Fibroblast of skin of left quadriceps (primary cell): ENCODE measurements at places on chromosomes 1 and 21.

DNA sequence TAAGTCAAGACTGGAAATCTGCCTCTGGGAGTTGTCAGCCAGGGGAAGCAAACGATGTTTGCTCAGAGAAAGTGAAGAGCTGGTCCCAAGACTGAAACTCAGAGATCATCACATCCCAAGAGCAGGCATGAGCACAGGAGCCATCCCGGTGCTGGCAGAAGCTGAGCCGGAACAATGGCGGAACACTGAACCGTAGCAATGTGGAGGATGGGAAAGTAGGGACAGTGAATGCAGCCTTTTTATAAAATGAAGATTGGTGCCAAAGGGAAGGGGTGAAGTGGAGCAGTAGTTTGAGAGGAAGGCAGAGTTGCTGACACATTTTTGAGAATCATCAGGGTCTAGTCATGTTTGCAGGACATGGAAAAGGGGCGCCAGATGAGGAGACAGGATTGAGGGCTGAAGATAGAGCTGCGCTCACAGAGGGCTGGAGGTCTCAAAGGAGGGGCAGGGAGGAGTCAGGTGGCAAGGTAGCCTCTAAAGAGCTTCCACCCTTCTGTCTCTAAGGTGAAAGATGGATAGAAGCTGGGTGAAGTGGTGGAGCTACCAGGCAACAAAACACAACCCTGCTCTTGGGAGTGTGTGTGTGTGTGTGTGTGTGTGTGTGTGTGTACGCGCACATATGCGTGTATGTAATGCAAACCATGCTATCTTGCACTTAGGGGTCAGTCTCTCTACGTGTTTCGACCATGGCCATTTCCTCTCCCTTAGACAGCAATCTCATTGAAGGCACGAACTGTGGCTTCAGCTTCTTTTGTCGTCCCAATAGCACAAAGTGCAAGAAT, 94.3 kb upstream of the IRF2BP2 start:
- no peak for DNase-seq

GRCh38 chr1:20685099-20685662, 24.0 kb upstream of the DDOST start:
- DNase-seq, result no peak

GRCh38 chr1:64608005-64608650, 136.7 kb upstream of the RAVER2 start:
- no peak for DNase-seq

DNA sequence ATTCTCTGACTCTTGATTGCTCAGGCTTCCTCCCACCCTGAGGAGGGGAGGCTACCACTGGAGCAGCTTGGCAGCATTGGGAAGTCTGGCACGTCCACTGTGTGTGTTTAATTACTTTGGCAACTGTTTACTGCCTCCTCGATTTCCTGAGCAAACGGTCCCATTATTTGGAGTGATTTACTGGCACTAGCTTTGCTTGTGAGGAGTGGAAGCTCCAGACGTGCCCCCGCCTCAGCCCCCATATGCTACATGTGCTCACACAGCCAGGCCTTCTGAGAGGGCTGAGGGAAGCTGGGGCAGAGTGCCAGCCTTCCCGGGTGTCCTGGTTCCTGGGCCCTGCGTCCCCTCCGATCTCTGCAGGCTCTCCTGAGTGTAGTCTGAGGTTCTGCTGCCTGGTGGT, 306.2 kb downstream of the PTPRU start:
- DNase-seq, result no peak

- no peak for DNase-seq
Measured at GRCh38 chr1:1616045-1616790, 918 bp downstream of the MIB2 start.

DNA sequence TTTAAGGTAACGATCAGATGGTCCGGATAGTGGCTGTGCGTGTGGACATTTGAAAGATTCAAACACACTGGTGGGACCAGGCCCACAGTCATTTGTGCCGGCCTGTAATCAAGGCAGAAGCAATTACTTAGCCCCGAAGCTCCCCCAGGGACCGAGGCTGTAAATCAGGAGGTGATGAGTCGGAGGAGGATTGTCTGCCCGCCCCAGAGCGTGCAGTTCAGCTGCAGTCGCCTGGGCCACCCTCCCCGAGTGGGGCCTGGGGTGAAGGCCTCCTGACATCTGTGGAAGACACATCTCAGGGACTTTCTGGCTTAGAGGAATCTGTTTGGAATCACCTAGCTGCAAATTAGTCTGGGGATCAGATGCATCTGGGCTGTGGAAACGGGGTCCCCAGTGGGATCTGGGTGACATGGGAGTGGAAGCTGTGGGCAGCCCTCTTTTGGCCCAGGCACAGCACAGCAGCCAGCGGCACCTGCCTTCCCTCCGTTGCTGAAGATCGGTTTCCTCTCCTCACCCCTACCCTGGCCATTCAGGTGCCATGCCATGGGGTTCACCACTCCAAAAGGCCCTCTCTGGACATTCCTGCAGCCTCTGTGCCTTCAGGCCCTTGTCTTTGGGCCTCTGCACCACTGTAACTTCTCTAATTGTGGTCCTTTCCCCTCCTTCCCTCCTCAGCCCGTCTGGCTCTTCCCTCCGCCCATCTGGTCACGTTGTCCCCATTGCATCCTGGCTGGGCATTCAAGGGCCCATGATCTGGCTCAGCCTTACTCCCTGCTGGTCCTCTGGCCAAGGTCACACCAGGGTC, 25.7 kb downstream of the LHX4 start:
- DNase-seq, result no peak

DNA sequence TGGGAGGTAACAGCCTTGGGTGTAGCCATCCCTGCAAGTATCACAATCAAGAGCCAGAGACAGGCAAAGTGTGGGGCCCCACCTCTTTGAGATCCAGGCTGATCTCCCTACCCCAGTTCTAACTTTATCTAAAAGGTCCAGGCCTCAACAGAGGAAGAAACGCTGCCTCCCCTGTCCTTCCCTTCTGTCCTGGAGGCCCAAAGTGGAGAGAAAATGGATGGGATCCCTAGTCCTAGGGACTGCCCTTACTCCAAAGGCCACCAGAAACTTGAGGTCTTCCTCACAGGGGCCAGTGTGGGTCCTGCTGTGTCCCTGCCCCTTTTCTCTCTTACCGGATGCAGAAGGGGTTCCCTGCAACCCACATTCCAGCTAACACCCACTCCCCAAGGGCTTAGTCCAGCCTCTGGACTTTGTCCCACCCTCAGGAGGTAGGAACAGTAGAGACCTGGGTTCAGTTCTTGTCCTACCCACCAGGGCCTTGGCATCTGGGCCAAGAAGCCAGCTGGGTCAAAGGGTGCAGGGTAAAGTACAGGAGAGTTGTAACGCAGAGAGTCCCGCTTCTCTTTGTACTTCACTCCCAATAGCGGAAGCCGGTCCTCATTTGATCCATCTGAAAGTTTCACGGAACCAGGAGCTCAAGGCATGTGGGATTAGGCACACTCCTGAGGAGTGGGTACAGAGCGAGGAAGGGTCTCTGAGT, 1.9 kb downstream of the HDGF start:
- DNase-seq, result no peak

DNA sequence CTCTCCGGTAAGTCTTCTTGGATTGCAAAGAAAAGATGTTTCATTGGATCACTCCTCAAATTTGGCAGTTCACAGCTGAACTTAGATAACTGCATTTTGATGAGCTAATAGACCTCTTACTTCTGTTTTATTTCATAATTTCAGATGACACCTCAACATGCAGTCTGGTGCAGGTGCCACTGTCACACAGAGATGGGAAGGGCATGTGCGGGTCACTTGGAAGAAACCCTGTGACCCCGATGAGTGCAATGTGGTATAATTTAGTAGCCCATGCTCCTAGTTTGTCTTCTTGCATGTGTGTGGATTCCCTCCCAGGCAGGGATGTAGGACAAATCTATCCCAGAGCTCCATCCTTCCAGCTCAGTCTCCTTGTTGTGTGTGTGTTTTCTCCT, 481 bp upstream of the SLAMF1 start:
- no peak for DNase-seq

GRCh38 chr1:41811051-41811795, 107.5 kb downstream of the HIVEP3 start:
- DNase-seq, result no peak

DNA sequence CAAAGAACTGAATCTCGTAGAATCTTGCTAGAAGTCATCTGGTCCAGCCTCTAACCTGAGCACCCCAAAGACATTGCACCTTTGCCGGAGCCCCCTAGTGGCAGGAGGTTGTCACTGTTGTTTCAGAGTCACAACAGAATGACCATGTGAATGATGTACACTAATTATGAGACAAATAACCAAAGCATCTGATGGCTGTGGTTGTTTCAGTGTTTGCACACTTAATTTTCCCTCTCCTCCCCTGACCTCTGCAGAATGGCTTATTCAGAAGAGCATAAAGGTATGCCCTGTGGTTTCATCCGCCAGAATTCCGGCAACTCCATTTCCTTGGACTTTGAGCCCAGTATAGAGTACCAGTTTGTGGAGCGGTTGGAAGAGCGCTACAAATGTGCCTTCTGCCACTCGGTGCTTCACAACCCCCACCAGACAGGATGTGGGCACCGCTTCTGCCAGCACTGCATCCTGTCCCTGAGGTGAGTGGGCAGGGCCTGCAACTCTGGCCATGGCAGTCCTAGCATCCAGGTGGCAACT, 26.4 kb downstream of the TRAF5 start:
- no peak for DNase-seq

DNA sequence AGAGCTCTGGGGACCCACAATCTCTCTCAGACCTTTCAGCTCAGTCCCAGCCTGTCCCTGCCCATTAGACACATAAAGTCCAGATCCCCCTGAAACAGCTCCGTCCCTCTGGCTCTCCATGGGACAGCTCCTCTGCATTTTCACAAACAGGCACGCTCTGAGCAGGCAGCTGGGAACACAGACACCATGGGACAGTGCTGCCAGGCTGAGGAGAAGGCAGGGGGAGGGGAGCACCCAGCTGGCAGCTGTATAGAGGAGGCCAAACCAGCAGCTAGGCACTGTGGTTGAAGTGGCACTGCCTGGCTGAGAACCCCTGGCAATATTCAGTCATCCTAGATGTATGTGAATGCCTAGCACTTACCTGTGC, 2.0 kb downstream of the TMEM63A start:
- no peak for DNase-seq

DNA sequence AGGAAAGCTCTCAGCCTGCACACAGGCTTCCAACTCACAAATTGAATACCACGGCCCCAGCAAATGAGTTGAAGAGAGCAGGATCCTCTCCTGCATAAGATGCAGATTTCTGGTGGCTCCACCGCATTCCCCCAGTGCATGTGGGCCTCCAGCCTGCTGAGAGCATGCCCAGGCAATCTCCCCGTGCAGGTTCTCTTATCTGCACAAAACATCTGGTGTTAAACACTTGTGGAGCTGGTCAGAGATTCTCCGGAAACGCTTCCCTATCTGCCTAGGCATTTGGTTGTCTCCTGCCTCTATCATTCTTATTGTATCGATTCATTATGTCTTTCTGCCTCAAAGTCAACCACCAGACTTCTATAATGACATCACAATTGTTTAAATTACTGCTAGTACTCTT, 1349.0 kb upstream of the B3GALT2 start:
- peak; percentile 10 for DNase-seq

DNA sequence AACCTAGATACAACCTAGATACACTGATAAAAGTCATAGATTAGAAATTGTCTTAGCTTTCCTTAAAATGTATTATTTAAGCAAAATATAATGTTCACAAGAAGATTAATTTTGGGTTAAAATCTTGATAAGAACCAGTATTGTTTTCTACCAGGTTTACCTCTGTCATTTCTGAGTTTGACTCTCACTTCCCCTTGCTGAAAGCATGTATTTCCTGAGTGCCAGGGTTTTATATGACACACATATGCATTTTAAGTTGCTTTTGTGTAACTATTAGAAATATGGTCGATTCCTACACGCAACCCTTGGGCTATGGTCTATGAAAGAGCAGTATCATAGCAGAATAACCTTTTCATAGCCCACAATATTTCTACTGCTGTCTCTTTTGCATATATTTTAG, 351.7 kb downstream of the ZP4 start:
- no peak for DNase-seq

GRCh38 chr1:98660940-98661543, 479 bp upstream of the SNX7 start:
- no peak for DNase-seq
